ENCODE measurements at places on chromosomes 12 and 14.

DNA sequence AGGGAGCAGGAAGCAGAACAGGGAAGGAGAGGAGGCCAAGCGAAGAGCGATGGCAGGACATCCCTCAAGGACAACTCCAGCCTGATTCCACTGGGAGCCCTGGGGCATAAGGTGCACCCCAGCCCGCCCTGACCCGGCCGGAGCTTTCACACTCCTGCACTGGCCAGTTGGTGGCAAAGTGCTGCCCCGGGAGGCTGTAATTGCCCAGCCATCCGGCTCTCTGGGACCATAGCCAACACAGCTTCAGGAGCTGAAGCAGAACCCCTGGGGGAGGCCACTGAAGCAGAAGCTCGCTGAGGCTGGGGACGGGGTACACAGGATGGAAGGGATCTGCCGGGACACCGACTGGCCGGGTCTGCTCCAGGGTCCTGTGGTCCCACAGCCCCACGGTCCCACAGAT is 41.9 kb upstream of the BEGAIN start:
- DNase-seq, result no peak

- no peak for DNase-seq
Observed at GRCh38 chr12:106138633-106139421, at the start of gene NUAK1. Gene NUAK1 (minus strand): TSS chr12:106138954. CDS start chr12:106138653, 301 bp downstream.

GRCh38 chr12:106445959-106446358 is 88.4 kb downstream of the POLR3B start:
- DNase-seq, result no peak

DNA sequence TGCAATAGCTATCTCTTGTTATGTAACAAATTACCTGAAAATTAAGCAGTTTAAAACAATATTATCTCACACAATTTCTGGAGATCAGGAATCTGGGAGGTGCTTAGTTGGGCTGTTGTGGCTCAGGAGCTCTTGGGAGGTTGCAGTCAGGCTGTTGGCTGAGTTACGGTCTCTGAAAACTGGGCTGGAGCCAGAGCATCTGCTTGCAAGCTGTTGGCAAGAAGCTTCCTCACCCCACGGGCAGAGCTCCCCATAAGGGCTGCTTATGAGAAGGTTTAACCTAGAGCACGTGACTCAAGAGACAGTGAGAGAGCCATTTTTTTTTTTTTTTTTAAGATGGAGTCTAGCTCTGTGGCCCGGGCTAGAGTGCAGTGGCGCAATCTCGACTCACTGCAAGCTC is 346.8 kb downstream of the ATP23 start:
- DNase-seq, result peak; percentile 55

GRCh38 chr14:72704502-72704901 is 189.4 kb downstream of the DPF3 start:
- no peak for DNase-seq

- DNase-seq, result no peak
Observed at GRCh38 chr14:74176400-74176793, 62.9 kb upstream of the VSX2 start.

GRCh38 chr12:8527250-8528130 is 13.2 kb downstream of the CLEC4E start:
- DNase-seq, result no peak

DNA sequence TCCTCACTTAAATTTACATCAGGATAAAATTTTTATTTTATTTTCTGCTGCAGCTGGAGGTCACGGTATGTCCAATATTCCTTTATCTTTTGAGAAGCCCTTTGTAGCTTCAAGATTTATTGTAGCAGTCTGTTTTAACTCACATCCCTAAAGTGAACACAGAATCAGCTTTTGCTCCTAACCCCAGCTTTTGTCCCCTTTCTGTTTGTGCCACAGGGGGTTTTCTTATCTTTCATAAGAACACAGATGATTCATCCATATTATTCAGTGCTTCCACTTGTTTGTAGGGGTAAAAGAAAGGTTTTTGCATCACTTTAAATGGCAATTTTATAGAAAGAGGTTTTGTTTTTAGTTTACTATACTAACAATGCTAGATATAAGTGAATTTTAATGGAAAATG is 21.8 kb upstream of the PIK3C2G start:
- peak; percentile 20 for DNase-seq

DNA sequence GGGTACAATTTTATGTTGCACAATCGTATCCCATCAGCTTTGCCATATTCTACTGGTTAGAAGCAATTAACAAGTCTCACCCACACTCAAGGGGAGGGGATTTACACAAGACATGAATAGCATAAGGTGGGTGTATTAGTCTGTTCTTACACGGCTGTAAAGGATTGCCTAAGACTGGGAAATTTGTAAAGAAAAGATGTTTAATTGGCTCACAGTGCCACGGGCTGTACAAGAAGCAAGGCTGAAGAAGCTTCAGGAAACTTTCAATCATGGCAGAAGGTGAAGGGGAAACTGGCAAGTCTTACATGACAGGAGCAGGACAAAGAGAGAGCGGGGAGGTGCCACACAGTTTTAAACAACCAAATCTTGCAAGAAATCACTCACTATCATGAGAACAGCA is 231.8 kb upstream of the AMIGO2 start:
- DNase-seq, result no peak

DNA sequence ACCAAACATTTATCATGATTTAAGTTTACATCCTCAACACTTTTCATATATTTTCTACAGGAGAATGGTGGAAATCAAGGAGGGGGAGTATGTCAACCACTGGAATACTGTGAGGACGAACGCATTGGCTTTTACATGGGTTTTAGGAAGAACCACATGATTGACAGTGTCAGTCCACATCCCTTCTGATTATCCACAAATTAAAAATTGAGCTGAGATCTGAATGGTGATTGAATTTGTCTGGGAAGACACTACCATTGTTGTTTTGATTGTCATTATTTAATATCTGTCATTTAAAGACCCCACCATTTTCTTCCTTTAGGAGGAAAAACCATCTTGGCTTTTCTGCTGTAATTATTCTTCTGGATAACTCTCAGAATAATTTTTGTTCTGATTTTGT is 31.3 kb upstream of the KLRF1 start:
- DNase-seq, result no peak

GRCh38 chr14:75999511-76000190 is 14.1 kb downstream of the IFT43 start:
- no peak for DNase-seq

DNA sequence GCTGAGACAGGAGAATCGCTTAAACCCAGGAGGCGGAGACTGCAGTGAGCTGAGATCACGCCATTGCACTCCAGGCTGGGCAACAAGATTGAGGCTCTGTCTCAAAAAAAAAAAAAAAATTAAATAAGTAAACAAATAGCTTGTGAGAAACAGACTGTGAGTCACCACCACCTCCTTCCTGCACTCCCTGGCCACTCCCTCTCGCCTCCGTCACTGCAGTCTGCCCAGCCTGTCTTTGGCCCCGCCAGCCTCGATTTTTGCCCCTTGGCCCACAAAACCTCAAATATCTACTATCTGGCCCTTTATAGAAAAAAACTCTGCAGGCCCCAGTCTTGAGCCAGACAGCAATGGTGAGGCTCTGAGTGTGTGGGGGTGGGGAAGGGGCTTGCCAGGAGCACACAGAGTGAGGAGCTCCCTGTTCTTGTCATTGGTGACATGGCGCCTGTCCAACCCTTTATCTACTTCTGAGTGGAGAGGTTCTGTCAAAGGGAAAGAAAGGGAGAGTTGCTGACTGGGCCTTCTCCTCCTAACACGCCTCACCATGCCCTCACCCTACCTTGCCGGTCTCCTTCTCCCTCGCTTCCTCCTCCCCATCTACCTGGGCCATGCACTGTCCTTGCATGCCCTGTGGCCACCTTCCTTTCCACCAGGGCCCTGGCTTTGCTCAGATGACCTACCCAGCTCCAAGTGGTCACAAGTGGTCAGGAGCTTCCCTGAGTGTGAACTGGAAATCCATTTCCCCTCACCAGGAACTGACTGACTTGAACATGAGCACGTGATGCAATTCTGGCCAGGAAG is 22.1 kb downstream of the LGMN start:
- DNase-seq, result peak; percentile 72

GRCh38 chr14:59229653-59230406 is 41.4 kb downstream of the DAAM1 start:
- DNase-seq, result no peak

GRCh38 chr14:104246401-104247335 is 108.3 kb downstream of the KIF26A start:
- no peak for DNase-seq

DNA sequence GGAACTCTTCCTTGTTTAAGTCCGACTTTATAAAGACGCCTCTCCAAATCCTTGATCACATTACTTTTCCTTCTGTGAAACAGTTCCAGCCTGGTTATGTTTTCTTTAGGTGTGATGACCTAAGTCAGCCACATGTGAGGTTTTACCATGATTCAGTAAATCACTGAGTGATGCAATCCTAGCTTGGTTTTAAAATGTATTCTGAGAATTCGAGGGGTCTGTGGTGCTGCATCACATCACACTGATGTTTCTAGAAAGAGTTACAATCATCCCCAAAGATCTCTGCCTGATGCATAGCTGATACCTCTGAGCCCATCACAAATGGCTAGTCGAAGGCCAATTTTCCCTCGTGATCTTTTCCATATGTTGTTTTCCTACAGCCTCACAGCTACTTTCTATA is 152.7 kb downstream of the ANO2 start:
- DNase-seq, result no peak

DNA sequence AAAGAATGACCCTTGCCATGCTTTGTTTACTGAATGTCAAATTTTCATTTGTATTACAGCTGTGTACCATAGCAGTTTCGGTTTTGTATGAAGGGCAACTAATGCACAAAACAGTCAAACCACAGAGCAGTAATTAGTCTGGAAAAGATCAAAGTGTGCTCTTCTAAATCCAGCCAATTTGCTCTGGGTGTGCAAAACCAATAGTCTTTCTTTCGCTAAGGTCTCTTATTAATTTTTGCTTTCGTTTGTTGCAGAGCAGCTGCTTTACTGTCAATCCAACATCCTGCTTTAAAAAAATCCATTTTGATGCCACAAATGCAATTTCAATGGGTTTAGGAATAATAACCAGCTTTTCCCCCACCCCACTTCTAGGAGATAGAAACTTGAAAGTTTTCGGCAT is 114.2 kb downstream of the BRMS1L start:
- no peak for DNase-seq

DNA sequence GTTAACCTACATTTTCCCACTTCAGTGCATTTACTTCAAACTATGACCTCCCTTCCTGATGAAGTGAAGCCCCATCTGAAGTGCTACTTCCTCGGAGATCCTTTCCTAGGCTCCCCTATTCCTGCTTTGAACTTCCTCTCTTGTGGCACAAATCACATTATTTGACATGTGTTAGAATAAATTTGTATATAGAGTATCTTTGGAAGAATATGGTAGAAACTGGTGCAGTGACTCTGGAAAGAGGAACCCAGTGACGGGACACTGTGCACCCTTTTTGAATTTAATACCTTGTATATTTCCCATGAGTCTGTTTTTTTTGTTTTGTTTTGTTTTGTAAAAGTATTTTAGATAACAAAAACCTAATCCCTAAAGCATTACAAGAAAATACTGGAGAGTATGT is 66.4 kb upstream of the SRSF5 start:
- DNase-seq, result no peak

- DNase-seq, result no peak
Observed at GRCh38 chr12:81211306-81211705, 133.4 kb downstream of the ACSS3 start.

DNA sequence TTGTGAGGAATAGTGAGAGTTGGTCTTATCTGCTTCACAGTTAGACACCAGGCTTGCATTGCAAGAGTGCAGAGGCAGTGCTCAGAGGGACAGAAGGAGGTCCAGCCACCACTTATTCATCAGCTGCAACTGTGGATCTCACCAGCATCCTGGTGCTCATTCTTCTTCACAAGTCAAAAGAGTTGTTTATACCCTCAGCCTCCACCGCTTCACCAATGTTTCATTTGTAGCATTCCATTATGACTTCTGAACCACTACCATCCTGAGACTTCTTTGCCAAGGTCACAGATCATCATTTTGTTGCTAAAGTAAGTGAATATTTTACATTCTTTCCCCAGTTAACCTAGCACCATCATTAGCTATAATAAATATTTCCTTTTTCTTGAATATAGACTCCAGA is 230.5 kb upstream of the KITLG start:
- DNase-seq, result no peak

GRCh38 chr12:112518365-112518735 is 99.6 kb downstream of the PTPN11 start:
- DNase-seq, result no peak

All from fibroblast of the aortic adventitia (primary cell).